ENCODE measurements at places on chromosomes 7 and 10.

DNA sequence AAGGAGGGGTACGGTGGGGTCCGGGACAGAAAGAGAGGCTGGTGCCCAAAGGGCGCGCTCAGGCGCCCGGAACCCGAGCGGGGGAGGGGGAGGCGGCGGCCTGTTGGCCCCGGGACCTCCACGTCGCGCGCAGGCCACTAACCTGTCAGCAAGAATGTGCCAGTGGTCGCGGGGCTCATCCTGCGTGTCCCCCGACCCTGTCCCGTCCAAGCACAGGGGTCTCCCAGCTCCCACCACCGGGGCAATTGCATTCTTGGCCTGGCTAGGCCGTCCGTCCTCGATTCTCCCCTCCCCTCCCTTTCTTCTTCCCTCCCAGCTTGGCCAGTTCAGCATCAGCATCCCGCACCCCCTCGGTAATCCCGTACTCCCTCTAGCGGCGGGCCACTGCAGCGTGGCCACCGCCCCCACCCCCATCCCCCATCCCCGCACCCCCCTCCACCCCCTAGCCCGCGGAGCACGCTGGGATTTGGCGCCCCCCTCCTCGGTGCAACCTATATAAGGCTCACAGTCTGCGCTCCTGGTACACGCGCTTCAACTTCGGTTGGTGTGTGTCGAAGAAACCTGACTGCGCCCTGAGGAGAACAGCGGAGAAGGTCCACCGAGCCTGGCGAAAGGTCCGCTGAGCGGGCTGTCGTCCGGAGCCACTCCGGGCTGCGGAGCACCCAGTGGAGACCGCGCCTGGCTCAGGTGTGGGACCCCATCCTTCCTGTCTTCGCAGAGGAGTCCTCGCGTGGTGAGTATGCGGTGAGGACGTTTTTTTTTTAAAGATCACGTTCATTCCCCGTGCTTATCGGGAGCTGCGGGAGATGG, at the start of gene SGCE:
SGCE (minus strand) TSS at position 286 of the 810 bp plus-strand sequence; CDS start at position 251, 35 bp downstream.
- DNase-seq, result peak; percentile 53

DNA sequence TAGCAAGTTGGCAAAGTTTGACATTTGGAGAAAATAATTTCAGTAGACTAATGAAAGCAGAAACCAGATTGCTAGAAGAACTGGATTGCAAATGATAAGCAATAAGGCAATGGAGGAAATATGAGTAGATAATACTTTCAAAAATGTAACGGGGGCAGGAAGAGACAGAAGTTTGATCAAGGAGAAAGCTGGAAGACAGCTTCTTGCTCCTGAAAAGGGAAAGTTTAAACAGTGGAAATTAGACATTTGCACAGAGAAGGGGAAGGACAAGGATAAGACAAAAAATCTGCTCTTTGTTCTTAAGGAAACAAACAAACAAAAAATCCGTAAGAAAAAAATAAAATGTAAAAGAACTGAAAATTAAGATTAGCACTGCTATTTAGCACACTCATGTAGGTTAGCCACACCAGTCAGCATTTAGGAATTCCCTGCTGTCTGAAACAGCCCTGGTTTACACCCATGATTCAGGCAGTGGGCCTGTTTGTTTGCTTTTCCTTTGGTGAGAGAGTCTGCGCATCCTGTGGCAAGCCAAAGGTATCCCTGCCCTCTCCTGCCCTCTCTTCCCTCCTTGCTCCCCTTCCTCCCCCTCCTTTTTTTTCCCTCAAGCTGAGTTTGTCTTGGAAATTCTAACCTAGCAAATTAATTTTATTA, 104.3 kb upstream of the CAV2 start:
- no peak for DNase-seq

DNA sequence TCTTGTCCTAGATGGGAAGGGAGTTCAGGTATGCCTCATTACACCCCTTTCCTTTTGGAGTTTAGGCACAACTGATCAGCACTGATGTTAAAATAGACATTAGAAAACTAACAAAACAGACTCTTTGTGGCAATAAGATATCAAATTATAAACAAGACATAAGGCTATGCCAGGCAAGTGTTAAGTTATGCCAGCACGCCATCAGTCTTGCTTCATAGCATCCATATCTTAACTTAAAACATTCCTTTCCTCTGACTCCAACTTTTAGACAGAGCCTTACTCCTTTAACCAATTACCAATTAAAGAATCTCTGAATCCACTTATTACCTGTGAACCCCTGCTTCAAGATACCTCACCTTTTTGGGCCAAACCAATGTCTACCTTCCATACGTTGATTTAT, 126.2 kb upstream of the ETV1 start:
- DNase-seq, result no peak

- DNase-seq, result peak; percentile 67
These were observed at the start of gene SNX10 for GRCh38 chr7:26291699-26292538. TSS of gene SNX10 (plus strand) at chr7:26291862. CDS start at chr7:26346443, 54,581 bp downstream.

GRCh38 chr7:50196719-50197118, 103.7 kb upstream of the ZPBP start:
- DNase-seq, result no peak

DNA sequence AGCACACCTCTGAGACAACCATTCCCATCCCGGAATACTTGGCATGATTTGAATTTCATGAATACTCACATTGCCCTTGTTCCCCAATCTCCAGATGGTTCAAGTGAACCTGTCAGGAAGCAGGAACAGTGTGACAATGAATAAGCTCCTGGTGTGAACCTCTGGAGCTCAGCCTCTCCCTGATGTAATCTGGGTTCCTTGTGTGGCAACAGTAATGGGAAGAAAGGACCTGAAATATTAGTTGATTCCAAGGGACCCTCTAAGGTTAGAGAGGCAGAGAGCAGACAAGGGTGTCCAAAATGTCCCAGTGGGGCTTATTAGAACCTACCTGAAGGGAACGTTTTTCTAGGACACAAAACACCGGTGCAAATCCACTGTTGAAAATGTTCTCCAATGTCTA, 8.5 kb downstream of the OR2A7 start:
- no peak for DNase-seq

DNA sequence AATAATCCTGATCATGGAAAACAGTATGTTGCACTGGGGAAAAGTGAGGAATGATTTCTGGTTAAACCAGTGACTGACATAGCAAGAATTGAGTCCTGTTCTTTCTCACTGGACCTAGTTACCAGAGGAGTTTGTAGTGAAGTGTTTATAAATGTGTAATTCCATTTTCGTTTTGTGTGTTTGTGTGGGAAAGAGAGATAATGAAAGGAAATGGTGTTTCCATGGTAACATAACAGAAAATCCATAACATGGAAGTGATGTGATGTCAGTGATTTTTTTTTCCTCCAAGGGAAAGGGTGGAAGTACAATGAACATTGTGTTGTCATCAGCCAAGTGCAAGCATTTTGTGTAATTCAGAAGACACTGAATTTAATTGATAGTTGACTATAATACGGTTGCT, 283.9 kb downstream of the PLXDC2 start:
- no peak for DNase-seq

DNA sequence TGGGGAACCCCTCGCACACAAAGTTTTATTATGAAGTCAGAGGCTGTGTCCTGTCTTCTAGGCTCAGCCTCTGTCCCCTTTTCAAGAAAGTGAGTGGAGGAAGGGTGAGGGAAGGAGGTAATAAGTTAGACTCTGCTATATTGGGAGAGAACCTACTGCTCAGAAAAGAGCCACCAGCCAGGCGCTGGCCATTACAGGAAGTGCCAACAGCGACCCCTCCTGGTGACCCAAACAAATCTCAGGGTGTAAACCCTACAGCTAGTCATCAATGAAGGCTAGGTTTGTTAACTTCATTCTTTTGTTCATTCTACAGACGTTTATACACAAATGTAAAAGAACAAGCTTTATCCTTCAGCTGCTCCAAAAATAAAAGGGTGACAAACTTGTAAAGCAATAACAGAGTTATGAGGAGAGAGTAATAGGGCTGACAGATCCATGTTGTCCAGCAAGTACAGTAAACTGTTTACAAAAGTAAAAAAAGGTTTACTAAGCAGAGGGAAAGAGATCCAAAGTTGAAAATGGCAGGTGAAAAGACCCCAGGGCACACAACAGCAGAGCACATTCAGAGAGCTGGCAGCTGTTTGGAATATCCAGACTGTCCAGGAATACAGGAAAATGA, 82.7 kb downstream of the FAM204A start:
- DNase-seq, result no peak

GRCh38 chr10:88182601-88182930, 319.1 kb downstream of the PTEN start:
- no peak for DNase-seq

- DNase-seq, result no peak
These were observed 57.7 kb downstream of the ASB13 start for GRCh38 chr10:5608608-5609220.

GRCh38 chr10:132392811-132393694, 3.9 kb upstream of the PWWP2B start:
- no peak for DNase-seq

- no peak for DNase-seq
These were observed 8.4 kb upstream of the CCNY start for GRCh38 chr10:35327790-35328403.

GRCh38 chr7:53520841-53521240, 485.4 kb downstream of the POM121L12 start:
- no peak for DNase-seq

DNA sequence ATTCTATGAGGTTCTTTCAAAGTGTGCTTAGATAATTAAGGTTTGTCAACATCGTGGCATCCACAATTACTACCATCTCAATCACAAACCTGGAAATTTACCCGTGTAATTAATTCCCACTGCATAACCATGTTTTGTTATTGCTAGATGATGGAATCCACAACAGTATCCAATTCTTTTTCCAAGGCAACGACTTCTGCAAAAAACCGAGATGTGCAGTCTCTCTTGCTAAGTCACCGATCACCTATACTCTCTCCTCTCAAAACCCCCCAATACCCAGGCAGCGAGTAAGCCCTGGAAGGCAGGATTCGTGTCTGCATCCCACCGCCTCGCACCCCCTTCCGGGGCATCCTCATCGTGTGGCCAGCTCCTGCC, 678 bp upstream of the EIF4H start:
- DNase-seq, result no peak

GRCh38 chr10:50279489-50279888, 28.2 kb upstream of the ASAH2 start:
- no peak for DNase-seq

GRCh38 chr7:54292171-54292925, 249.8 kb upstream of the VSTM2A start:
- no peak for DNase-seq

GRCh38 chr10:69697006-69697405, 67.0 kb downstream of the FAM241B start:
- no peak for DNase-seq

DNA sequence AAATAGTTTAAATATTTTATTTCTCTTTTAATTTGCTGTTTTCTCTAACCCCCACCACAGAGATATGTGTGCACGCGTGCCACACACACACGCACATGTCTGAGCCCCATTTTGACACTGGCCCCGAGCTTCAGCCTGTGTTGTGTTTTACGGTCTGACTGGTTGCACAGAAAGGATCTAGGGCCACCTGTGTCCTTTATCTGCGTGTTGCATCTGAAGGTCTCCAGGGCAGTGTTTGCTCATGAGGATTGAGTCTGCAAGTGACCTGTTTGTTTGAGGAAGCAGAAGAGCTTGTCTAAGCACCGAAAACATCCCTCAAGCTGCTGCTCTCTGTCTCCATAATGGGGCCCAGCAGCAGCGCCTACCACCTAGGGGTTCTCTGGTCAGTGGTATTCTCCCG, 266.4 kb upstream of the LYZL1 start:
- DNase-seq, result no peak

DNA sequence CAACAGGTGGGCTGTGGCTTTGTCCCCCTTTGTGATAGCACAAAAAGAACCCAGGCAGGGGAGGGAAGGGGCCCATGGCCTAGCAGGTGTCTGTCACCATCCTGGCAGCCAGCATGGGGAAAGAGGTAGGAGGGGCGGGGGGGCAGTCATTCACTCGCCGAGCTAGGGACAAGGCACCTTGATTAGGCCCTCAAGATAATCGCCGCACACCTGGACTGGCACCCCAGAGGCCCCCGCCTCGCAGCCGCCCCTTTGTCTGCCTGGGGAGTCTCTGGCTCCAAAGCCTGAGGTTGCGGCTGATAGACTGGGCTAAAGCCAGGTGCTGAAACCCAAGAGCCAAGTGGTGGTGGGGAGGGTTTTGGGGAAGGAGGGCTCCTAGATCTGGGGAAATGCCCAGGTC, 151.2 kb upstream of the PCBD1 start:
- no peak for DNase-seq

GRCh38 chr7:988426-988911, 5.5 kb downstream of the CYP2W1 start:
- DNase-seq, result no peak

GRCh38 chr10:110260746-110261477, 43.8 kb downstream of the SMNDC1 start:
- DNase-seq, result no peak

DNA sequence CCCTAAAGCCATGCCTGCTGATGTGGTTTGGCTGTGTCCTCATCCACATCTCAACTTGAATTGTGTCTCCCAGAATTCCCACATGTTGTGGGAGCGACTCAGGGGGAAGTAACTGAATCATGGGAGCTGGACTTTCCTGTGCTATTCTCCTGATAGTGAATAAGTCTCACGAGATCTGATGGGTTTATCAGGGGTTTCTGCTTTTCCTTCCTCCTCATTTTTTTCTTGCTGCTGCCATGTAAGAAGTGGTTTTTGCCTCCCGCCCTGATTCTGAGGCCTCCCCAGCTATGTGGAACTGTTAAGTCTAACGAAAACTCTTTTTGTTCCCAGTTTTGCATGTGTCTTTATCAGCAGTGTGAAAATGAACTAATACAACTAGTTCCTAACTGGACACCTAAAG, 11.8 kb downstream of the MACROH2A2 start:
- no peak for DNase-seq

GRCh38 chr10:44567471-44567870, 182.6 kb upstream of the CXCL12 start:
- no peak for DNase-seq

- DNase-seq, result no peak
These were observed 43.7 kb downstream of the DGKB start for GRCh38 chr7:14858866-14859265.

DNA sequence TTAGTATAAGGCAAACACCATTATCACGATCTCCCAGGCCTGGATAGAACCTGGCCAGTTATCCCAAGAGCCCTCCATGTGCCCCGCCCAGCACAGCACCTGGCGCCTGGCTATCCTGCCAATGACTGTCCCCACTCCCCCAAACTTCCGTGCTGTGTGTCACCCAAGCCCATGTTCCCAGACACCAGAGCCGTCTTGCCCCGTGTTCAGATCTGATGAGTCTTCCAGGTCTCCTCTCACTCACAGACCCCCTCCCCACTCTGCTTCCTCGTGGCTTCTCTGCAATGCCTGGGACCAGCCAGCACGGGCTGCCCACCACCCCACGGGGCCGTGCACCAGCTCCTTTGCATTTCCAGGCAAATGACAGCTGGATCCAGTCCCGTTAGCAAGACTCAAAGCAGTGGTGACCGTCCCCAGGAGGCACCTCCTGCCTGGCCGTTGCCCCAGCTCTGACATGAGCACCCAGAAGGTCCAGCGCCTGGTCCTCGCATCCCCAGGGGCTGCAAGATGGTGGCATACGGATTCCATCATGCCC, 43.8 kb upstream of the INPP5A start:
- DNase-seq, result no peak

- no peak for DNase-seq
These were observed 342.7 kb downstream of the GRID1 start for GRCh38 chr10:86023931-86024280.

GRCh38 chr7:81285142-81285871, 366.5 kb upstream of the SEMA3C start:
- no peak for DNase-seq

GRCh38 chr10:29120216-29120615, 168.7 kb upstream of the LYZL1 start:
- DNase-seq, result no peak

- no peak for DNase-seq
These were observed 77.9 kb downstream of the ARHGAP22 start for GRCh38 chr10:48526846-48527505.

Measured in stimulated activated naive B cell treated with anti-CD40 and anti-IgM and Interleukin-4, amounts not matched to agents 10 μg/mL and 1 μg/mL and 100 μg/mL, for 72 hours (primary cell).